Renal cortex interstitium (tissue), 15 donors: ENCODE measurements at places on chromosomes 5 and 9. TPM values are rescaled to one million over a fixed set of nuclear protein-coding genes. Genes with fewer than 3 reads are reported as not detected.

- peak; percentile 32 for DNase-seq
Observed at GRCh38 chr5:125798307-125798706, 624.9 kb upstream of the GRAMD2B start.

DNA sequence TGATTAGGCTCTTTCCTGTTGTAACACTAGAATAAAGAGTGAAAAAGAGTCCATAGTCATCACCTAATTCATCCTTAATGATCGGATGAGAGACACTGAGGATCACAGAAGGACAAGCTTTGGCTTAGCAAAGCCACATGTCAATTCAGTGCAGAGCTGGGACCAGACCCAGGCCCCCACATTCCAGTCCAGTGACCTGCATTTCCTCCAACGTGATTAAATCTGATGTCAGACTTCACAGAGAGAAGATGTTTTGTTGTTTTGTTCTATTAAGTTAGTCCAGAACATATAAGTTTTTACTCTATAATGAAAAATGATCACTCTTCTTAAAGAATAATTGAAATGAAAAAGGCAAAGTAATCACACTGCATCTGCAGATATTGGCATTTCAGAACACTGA, 377.9 kb upstream of the PAPPA start:
- no peak for DNase-seq

DNA sequence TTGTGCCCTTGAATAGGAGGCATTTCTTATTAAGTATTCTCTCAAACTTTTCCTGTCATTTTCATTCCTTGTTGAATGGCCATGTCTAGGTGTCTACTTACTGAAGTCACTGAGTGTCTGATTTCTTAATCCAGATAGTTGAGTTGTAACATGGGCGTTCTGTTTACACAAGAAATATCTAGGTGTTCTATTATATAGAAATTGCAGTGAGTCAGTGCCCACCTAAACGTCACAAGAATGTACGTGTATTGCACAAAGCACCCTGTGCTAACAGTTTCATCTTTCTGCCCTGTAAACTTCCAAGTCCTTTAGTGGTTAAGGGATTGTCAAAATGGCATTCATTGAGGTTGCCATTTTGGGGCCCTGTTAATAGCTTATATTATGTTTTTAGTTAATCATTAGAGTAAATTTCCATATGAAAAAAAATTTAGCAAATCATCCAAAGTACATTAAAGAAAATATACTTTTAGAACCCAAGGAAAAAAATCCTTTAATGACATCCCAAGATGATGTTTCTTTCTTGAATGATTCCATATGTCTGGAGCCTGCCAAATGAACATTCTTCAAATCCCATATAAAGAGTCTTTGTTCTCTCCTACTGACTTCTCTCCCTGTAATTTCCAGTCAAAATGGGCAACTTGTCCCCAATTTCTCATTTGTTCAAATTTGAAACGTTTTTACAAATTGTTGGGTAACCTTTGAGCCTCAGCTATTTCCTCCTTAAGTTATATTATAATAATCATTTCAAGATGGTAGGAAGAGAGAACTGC, 114.2 kb downstream of the GOLPH3 start:
- DNase-seq = no peak

GRCh38 chr5:21931116-21931515, 922.0 kb downstream of the CDH12 start:
- peak; percentile 40 for DNase-seq

- DNase-seq = no peak
Observed at GRCh38 chr5:73336366-73336765, 112.2 kb downstream of the FOXD1 start.

- no peak for DNase-seq
Observed at GRCh38 chr5:116395631-116396203, 178.9 kb downstream of the SEMA6A start.

DNA sequence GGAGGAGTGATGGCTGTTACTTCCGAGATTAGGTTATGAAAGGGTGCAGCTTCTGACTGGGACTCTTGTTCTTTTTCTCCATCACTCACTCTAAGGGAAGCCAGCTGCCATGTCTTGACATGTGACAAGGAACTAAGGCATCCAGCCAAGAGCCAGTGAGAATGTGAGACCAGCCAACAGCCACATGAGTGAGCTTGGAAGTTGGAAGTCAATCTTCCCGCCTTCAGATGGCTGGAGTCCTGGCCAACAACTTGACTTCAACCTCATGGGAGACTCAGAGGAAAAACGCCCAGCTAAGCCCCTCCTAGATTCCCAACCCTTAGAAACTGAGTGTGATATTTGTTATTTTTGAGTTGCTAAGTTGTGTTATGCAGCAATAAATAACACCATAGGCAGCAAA, 201.1 kb downstream of the SNX18 start:
- peak; percentile 51 for DNase-seq

GRCh38 chr5:2169430-2169808, 286.7 kb upstream of the IRX4 start:
- no peak for DNase-seq

DNA sequence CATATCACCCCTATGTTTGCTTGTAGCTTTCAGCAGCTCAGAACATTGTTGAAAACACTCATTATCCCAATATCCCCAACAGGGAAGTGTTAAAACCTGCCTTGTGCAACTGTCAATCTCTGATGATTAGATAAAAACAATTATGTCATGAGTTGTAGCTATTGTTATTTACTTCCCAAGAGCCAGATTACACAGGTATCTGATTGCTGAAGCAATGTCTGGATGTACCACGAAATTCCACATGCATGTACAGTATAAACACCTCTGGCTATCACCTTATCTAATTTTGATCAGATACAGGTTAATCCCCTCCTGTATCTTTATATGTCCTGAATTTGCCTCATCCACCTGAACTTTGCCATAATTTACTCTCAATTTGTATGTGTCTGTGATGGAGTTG, 38.7 kb downstream of the TMC1 start:
- DNase-seq = no peak

GRCh38 chr5:147507480-147508126, 2.3 kb downstream of the DPYSL3 start:
- no peak for DNase-seq

DNA sequence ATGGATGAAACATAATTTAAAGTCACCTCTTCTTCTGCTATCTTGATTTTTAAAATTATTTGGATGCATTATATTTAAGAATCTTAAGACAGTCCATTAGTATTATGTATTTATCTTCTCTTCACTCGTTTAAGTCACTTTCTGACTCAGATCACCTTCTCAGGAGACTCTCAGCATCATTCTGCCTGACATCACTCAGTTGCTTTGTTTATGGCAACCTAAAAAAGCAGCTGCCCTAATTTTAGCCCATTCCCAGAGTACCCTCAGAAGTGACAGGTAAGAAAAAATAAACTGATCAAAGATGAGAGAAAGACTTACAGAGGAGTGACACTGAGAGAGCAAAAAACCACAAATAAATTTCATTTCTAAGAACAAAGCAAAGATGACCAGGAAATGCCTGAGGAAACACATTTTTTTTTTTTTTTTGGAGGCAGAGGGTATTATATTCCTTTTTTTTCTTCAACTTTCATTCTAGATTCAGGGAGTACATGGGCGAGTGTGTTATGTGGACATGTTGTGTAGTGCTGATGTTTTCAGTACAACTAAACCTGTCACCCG, 140.5 kb downstream of the MUSK start:
- DNase-seq = no peak

- DNase-seq = no peak
Observed at GRCh38 chr5:54257366-54258118, 52.8 kb downstream of the ARL15 start.

GRCh38 chr5:122119205-122119604, 10.1 kb upstream of the ZNF474 start:
- DNase-seq = no peak

DNA sequence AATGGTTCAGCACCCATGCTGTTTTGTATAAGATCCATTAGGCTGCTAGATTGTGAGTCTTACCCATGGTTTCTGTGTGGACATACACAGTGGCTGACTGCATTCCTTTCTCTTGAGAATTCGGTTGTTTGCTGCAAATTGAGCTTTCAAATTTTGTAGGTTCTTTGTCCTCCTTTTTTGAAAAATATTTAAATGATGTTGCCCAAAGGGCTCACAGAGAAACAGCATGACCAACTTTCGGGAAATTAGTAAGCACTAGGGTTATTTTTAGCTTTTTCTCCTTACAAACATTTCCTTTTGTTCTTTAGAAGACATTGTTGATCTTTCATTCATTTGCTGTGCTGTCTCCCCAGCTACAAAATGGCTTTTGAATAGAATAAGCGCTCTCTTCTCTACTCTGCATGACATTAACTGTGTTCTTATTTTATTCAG, 79.4 kb downstream of the NLN start:
- no peak for DNase-seq

DNA sequence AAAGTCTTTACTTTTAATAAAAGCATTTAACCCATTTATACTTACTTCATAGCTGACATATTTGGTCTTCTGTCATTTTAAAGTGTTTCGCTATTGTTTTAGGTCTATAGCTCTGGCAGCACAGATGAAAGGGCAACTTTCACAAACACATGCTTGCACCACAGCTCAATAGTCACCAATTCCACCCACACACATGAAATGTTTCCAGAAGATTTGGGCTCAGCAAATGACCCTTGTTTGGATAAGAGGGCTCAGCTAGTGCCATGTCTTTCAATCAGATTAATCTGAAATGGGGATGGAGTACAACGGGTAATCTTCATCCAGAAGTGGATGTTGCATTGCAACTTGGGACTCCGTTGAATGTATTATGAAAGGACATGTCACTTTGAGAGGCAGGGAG, 176.0 kb downstream of the FGF18 start:
- DNase-seq = no peak

PRDM9 gene
- not detected for polyA plus RNA-seq

DCANP1 gene
- 0.09 TPM for polyA plus RNA-seq

SPEF2 gene
- polyA plus RNA-seq = 43.4 TPM

DBH gene
- polyA plus RNA-seq = 1.6 TPM

ANKRD18A gene
- 3.9 TPM for polyA plus RNA-seq

RNF183 gene
- polyA plus RNA-seq = 6.0 TPM

RORB gene
- 0.17 TPM for polyA plus RNA-seq

NR2F1 gene
- 221 TPM for polyA plus RNA-seq

RGS3 gene
- 45.1 TPM for polyA plus RNA-seq

CCDC192 gene
- polyA plus RNA-seq = 0.93 TPM

RANBP17 gene
- polyA plus RNA-seq = 9.7 TPM

GM2A gene
- polyA plus RNA-seq = 28.2 TPM

SPACA9 gene
- polyA plus RNA-seq = 9.0 TPM

EQTN gene
- polyA plus RNA-seq = 0.62 TPM

TIGD6 gene
- polyA plus RNA-seq = 5.8 TPM
